ENCODE measurements at places on chromosomes 5 and 9. TPM values are rescaled to one million over a fixed set of nuclear protein-coding genes. Genes with fewer than 3 reads are reported as not detected.

The KIF4B gene
- polyA plus RNA-seq: 0.28 TPM

The OR1Q1 gene
- not detected for polyA plus RNA-seq

The CSF1R gene
- polyA plus RNA-seq: 11.8 TPM

The GABRB2 gene
- 2.5 TPM for polyA plus RNA-seq

The SOHLH1 gene
- not detected for polyA plus RNA-seq

The ADAMTSL2 gene
- polyA plus RNA-seq: 1.2 TPM

The COL23A1 gene
- 6.2 TPM for polyA plus RNA-seq

The ATOSB gene
- polyA plus RNA-seq: 12.0 TPM

The OLFM1 gene
- 3.3 TPM for polyA plus RNA-seq

Data from left kidney (tissue), 8 donors.